Activated naive CD4-positive, alpha-beta T cell treated with anti-CD3 and anti-CD28 coated beads for 36 hours (primary cell): ENCODE measurements at places on chromosomes 4 and X. TPM values are rescaled to one million over a fixed set of nuclear protein-coding genes. Genes with fewer than 3 reads are reported as not detected.

Gene ATP10D
- 2.7 TPM for total RNA-seq

Gene MTTP
- total RNA-seq: not detected

- DNase-seq: no peak
These were observed 86.3 kb upstream of the MAML3 start for GRCh38 chr4:140240237-140240636.

Gene TRPC5OS
- not detected for total RNA-seq

DNA sequence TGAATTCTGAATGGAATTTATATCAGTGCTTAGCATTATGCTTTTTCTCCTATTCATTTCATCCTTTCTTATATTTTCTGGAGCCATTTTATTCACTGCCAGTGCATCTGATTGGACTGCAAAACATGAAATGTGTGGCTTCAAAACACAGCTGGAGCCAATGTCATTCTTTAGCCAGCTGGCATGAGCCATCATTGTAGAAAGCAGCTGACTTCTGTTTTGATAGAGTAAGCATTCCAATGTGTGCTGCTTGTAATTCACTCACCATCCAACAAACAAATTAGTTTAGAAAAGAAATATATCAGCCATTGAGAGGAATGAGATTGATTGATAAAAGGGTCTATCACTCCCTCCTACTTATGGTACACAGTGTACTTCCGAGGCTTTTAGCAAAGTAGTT, 2616.0 kb downstream of the ARAP2 start:
- DNase-seq: no peak
